Activated CD8-positive, alpha-beta memory T cell treated with anti-CD3 and anti-CD28 coated beads for 1 hour (primary cell): ENCODE measurements at places on chromosomes 2 and 18.

DNA sequence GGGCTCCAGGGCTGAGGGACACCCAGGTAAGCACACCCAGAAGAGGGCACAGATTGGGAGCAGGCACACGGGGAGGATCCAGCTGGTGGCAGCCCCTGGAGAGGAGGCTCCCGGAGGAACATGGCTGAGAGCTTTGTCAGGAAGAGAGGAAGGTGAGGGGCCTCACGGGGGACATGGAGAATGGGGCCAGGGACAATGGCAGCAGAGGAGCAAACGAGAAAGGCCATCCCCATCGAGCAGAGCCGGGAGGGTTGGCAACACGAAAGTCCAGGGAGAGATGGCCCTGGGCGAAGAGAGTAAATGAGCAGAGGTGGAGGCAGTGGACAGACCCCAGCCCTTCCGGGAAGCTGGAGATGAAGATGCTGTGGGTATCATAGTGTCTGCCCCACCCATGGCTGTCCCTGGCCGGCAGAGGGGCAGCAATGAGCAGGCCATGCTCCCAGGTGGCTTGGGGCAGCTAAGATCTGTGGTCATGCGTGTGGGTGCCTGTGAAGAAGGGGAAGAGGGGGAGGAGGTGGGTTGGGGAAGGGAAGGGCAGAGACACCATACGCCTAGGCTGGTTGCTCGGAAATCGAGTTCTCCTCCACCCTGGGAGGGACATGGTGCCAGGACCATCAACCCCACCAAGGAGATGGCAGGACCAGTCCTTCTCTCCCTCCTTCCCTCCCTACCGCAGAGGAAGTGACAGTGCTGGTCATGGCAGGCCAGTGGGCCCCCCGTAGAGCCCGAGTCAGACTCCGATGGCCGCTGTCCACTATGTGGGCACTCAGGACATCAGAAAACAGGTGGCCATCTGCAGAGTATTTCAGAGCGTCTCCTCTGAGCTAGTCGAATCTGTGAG lies 191.7 kb downstream of the NDUFA10 start:
- DNase-seq, result no peak

GRCh38 chr2:47218066-47218581 lies 63.0 kb upstream of the STPG4 start:
- no peak for DNase-seq

DNA sequence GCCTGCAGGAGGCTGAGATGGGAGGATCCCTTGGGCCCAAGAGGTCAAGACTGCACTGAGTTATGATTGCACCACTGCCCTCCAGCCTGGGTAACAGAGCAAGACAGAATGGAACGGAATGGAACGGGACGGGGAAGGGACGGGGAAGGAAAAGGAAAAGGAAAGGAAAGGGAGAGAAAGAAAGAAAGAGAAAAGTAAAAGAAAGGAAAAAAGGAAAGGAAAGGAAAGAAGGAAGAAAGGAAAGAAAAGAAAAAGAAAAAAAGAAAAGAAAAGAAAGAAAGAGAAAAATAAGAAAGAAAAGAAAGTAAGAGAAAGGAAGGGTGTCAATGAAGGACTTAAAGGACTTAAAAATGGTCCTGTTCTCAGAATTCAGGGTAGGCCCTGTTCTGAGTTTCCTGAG lies 4.3 kb upstream of the SPOPL start:
- no peak for DNase-seq

- DNase-seq, result no peak
These were observed 113.1 kb upstream of the SP3 start for GRCh38 chr2:174078275-174078674.

GRCh38 chr2:191158747-191159146 lies 8.0 kb upstream of the STAT4 start:
- DNase-seq, result no peak

- DNase-seq, result no peak
These were observed 107.7 kb upstream of the CDC42EP3 start for GRCh38 chr2:37779139-37779538.

DNA sequence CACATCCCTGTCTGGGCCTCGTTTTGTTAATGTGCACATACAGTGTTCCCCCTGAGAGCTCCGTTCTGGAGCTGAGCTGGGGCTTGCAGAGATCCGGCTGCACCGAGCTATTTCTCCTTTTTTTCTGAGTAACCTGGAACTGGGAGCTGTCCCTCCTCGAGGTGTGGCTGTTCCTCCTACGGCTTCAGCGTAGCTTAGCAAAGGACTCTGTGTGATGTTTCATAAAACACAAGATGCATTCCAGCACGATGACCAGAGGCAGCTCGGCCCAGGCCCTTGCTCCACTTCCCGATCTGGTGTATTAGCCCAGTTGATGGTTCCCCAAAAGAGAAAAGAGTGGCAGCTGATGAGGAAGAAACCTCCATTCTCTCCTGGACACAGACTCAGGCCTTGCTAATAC lies 103.0 kb downstream of the FAM210A start:
- DNase-seq, result no peak

- DNase-seq, result no peak
These were observed 132.1 kb upstream of the STON1 start for GRCh38 chr2:48397846-48398245.

- no peak for DNase-seq
These were observed 36.8 kb downstream of the CHST10 start for GRCh38 chr2:100380681-100381080.

DNA sequence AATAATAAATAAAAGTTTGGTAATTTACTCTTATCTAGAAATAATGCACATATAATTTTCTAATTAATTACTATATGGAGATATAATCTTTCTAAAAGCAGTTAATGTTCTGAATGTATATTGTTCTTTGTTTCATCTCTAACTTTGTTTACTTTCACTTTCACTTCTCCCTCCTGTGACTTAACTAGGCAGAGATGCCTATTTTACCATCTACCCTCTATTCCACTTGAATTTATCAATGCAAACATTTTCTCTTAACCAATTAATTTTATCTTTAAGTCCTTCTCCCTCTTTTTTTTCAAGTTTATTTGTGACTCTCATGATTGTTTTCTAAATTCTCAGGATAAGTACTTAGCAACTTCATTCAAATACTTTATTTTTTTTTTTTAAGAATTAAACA lies 55.1 kb upstream of the IL1RL1 start:
- DNase-seq, result no peak

DNA sequence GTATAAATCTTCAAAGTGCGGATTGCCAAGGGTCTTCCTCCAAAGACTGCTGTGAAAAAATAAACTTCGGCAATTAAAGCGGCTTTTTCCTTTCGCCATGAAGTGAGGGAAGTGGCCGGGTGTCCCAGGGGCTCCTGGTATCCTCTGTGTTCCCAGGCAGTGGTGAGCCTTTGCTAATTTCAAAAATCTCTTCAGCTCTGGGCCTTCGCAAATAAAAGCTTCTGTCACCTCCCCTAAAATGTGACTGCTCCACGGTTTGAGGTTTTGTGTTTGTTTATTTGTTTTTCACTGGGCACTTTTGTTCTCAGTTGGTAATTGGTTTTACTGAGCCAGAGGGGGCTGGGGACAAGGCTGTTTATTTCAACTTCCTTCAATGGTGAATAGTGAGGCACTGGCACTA lies 270.1 kb upstream of the POU3F3 start:
- no peak for DNase-seq
